EH (cell line): ENCODE measurements at places on chromosomes 11 and 22.

GRCh38 chr11:121904148-121904547 is 211.9 kb downstream of the BLID start:
- DNase-seq: no peak

GRCh38 chr11:72039031-72039855 is 40.5 kb downstream of the IL18BP start:
- peak; percentile 62 for DNase-seq

GRCh38 chr11:57979532-57980079 is 44.1 kb upstream of the OR9Q1 start:
- DNase-seq: no peak

GRCh38 chr11:44212128-44212527 is 97.8 kb downstream of the ALX4 start:
- no peak for DNase-seq

GRCh38 chr11:12784445-12784844 is 110.2 kb downstream of the TEAD1 start:
- DNase-seq: peak; percentile 51

- peak; percentile 22 for DNase-seq
Measured at GRCh38 chr11:68312780-68313573, 586 bp downstream of the LRP5 start.

DNA sequence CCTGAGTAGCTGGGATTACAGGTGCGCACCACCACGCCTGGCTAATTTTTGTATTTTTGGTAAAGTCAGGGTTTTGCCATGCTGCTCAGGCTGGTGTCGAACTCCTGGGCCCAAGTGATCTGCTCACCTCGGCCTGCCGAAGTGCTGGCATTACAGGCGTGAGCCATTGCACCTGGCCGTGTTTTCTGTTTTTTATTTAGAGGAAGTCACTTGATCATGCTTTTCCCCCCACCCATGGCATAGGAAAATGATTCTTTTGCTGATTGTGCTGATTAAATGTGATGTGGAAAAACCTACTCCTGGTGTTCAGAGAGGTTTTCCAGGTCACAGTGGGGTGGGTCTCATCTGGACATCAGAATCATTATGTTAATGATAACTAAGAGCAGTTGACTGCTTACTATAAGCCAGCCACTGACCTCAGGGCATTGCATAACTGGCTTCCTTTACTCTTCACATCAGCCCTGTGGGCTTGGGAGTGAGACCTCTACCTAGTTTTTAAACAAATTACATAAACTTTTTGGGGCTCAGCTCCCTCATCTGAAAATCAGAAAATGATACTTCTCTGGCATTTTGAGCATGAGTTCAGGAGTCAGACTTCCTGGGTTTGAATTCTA is 71.0 kb downstream of the PTPRJ start:
- DNase-seq: no peak

DNA sequence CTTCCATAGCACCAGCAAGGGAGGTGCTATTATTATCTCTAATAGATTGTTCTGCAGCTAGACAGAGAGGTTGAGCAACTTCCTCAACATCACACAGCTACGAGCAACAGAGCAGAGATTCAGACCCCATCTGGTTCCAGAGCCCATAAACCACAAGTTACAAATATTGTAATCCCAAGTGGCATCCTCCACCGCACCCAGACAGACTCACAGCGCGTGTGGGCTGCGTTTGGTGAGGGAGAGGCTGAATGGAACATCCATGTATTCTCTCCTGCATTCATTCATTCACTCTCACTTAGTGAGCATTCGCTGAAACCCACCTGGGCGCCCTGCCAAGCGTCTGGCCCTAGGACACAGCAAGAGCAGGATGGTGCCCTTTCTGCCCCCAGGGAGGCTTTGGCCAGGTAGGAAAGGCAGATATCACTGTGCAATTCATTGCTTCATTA is 33.5 kb downstream of the LIF start:
- no peak for DNase-seq

GRCh38 chr11:102760344-102761035 is 19.9 kb downstream of the MMP10 start:
- DNase-seq: peak; percentile 95

DNA sequence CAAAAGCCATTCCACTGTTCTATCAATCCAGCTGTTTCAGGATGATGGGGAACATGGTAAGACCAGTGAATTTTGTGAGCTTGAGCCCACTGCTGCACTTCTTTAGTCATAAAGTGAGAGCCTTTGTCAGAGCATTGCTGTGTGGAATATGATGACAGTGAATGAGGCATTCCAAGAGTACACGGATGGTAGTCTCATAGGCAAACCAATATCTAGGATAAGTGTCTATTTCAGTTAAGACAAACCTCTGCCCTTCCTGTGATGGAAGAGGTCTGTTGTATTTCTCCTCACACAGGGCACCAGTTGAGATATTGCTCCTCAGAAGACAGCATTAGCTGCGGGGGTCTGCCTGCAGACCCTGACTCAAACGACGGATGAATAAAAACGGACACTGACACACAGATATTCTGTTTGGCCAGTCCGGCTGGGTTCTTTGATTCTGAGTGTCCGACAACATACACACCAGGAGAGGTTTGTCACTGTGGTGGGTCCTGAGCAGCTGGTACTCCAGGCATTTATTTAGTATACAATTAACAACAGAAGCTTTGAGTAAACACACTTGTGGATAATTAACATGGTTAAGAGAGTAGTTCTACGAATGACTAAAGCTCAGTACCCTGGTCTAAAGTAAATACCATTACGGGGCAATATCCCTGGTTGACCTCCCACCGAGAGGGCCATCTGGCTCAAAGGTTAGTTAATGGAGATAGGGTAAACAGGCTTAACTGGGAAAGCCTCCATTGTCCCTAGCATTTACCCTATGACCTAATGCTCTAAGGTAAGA is 121.7 kb downstream of the ZNF280B start:
- DNase-seq: no peak
